ENCODE measurements at places on chromosomes 12 and 14.

GRCh38 chr12:39798977-39799376 lies 179.4 kb upstream of the ABCD2 start:
- DNase-seq = no peak

DNA sequence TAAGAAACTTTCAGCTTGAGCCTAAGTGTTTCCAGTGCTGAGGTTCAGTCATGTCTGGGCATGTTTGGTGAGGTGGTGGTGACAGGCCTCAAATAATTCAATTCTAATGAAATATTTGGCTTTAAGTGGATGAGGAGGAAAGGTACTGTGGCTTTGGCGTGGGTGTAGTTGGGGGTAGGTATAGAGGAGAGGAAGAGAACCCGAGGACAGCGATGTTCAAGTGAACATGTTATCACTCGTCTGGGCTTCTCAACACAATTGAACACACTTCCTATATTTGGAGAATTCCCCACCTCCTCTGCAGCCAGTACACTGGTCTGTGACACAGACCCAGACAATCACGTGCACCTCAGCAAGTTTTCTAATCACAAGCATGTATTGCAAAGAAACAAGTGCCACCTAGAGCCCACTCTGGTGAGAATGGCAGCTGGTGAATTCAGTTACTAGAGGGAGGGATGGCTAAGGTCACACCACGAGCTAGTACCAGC lies 53.0 kb downstream of the IFNG-AS1 start:
- peak; percentile 4 for DNase-seq

GRCh38 chr12:122747224-122748135 lies 5.1 kb upstream of the DENR start:
- DNase-seq = no peak

DNA sequence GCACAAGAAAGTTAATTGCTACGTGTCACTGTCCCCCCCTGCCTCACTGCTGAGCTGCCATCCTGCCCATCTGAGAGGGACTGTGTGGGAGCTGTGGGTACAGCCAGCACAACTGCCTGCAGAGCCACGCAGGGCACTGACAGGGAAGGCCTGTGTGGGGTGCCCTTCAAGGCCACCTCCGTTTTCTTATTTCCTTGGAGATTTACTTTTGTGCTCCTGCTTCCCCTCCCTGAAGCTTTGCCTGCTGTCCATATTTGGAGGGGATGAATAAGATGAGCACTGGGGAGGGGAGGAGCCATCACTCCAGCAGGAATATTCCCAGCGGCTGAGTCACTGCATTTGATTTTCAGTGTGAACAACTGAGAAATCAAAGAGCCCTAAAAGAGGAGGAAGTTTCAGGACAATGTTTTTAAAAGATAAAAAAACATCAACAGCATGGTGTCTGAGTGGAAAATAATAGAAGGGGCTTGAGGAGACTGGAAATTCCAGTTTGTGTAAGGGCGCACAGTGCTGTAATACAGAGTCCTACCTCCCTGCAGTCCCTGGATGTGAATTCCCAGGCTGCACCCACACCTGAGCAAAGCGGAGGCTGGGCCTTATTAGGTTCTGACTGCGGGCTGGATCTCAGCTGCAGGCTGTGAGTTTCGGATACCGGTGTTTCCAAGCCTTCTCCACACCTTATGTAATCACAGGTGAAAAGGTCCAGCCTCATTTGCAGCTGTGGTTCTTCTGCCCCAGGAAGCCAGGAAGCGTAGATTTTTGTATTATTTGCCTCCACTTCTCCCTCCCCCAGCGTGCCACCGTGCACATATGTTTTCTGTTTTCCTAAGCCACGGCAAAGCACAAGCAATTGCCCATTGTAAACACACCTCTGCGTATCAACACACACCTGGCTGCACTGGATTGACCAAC lies 192.6 kb upstream of the BCL2L14 start:
- peak; percentile 66 for DNase-seq

GRCh38 chr14:68521961-68522509 lies 270.8 kb downstream of the ZFP36L1 start:
- no peak for DNase-seq

GRCh38 chr12:89067421-89068187 lies 284.7 kb downstream of the DUSP6 start:
- DNase-seq = peak; percentile 88

DNA sequence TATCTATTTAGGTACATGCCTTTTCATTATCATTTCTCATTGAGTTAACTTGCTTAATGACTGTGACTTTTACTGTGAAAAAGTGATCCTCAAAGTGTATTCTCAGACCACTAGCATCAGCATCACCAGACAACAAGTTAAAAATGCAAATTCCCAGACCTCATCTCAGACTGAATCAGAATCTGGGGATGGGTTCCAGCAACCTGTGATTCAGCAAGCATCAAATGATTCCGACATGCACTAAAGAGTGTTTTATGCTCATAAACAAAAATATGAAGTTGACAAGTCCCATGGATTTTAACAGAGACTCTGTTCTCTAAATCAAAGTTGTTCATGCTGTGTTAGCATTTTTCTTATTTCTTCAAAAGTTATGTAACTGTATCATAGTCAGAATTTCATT lies 130.6 kb downstream of the BCAT1 start:
- no peak for DNase-seq

DNA sequence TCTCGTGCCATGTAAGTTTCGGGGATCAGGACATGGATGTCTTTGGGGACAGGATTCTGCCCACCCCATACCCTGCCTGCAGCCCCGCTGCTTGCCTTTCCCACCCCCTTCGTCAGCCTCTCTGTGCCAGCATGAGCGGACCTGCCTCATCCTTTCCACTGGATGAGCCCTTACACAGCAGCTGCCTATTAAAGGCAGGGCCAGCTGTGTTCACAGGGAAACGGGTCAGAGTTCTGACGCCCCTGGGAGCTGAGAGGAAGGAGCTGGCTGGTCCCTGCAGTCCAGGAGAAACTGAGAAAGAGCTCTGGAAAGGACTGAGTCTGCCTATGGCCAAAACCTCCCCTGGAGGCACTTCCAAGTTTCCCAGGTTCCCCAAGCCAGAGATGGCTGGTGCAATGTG lies 83.5 kb upstream of the NCOR2 start:
- DNase-seq = no peak

DNA sequence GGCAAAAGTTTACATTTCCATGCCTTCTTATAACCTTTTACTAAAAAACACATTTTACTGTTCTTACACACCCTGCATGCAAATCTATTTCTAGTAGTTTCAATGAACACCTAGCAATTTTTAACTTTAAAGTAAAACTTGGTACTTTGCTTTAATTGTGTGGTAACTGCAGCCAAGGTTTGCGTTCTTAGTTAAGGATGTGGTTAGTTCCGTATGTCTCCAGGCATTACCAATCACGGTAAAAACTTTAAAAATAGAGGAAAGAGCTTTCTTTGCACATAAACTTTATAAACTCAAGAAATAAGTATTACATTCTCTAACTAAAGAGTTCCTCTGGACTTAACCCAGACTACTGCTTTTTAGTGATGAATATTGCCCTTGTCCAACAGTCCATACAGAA lies 795.2 kb downstream of the SLC16A7 start:
- DNase-seq = peak; percentile 3

- DNase-seq = no peak
Measured at GRCh38 chr14:100746326-100746725, 19.6 kb downstream of the DLK1 start.

DNA sequence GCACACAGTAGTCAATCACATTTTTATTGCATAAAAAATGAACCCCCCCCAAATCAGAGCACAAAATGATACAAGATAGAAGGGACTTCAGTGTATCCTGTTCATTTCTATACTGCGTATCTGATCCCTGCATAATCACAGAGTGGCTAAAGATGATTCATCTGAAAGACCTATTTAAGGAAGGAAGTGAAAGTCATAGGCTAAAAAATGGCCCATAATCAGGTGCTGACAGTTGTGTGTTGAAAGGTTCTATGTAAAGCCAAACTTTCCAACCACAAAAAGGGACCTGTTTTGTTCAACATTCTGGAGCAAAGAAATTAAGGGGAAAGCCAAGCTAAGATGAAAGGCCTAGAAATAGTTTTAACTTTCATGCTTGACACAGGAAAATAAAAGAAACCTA lies 147.8 kb upstream of the ATP2B1 start:
- peak; percentile 75 for DNase-seq

DNA sequence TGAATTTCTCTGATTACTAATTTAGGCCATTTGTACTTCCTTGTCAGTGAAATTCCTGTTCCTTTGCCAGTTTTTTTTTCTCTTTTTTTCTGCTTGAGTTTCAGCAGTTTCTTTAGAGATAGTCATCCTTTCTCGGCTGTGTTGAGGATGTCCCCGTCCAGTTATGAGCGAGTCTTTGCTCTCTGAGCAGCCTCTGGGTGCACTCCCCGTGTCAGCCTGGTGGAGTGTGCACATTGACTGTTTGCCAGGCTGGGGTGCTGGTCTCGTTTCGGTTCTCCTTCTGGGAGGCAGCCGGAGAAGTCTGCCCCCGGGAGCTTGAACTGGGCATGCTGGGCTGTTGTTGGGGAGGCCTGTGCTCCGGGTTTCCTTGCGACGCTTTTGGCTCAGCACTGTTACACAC lies 3.0 kb downstream of the PACS2 start:
- DNase-seq = peak; percentile 70

DNA sequence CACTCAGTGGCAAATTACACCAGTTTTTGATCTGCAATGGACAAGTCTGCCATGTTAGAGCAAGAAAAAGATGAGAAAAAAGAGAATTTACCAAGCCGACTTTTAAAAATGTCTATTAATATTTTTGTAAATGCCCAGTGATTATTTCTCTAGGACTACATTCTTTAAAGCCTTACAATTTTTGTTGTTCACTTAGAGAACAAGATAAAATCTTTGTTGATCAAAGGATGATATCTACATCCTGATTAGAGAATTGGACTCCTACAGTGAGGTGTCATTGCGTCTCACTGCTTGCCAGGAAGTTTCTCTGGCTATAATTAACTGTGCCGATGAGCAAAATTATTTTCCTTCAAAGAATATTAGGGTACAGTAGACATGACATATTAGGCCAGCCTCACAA lies 1.7 kb upstream of the CFAP54 start:
- DNase-seq = no peak

DNA sequence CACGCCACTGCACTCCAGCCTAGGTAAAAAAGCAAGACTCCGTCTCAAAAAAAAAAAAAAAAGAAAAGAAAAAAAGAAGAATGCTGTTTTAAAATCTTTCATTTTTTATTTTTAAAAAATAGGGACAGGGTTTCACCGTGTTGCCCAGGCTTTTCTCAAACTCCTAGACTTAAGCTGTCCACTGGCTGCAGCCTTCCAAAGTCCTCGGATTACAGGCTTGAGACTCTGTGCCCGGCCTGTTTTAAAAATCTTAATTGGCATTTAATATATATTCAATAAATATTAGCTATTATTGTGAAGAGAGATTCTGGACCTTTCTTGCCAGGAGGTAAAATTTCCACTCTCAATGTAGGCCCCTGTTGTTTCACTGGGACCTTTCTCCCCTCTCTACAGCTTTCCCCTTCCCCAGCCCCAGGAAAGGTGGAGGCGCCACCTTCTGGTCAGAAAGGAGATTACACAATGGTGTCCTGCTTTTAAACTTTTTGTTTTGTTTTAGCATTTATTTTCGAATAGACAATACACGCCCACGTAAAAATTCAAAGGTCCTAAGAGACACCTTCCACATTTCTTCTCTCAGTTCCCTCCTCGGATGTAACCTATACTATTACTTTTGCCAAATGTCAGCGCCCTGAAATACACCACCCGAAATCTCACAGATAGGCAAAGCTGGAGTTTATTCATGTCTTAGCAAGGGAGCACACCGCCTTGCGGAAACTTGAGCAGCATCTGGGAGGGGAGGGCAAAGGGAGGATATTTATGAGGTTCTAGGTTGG lies 23.8 kb upstream of the PHC1 start:
- peak; percentile 25 for DNase-seq

GRCh38 chr12:11780521-11781101 lies 131.1 kb downstream of the ETV6 start:
- no peak for DNase-seq

- no peak for DNase-seq
Measured at GRCh38 chr12:13046964-13047363, 2.8 kb downstream of the FAM234B start.

- no peak for DNase-seq
Measured at GRCh38 chr12:24088751-24089509, 139.5 kb upstream of the SOX5 start.

GRCh38 chr14:68297876-68298468 lies 478.4 kb downstream of the RAD51B start:
- peak; percentile 69 for DNase-seq

GRCh38 chr14:92688434-92689375 lies 59.7 kb downstream of the LGMN start:
- no peak for DNase-seq

- no peak for DNase-seq
Measured at GRCh38 chr12:127750076-127750840, 516.7 kb upstream of the TMEM132C start.

- DNase-seq = no peak
Measured at GRCh38 chr12:95796982-95797289, 6.4 kb upstream of the NTN4 start.
